NCI-H1092 (cell line): ENCODE measurements at places on chromosomes 7 and 10.

GRCh38 chr7:96093435-96093834 is 228.5 kb downstream of the SLC25A13 start:
- no peak for DNase-seq

GRCh38 chr7:45721686-45722598 is 147.8 kb downstream of the ADCY1 start:
- peak; percentile 12 for DNase-seq

DNA sequence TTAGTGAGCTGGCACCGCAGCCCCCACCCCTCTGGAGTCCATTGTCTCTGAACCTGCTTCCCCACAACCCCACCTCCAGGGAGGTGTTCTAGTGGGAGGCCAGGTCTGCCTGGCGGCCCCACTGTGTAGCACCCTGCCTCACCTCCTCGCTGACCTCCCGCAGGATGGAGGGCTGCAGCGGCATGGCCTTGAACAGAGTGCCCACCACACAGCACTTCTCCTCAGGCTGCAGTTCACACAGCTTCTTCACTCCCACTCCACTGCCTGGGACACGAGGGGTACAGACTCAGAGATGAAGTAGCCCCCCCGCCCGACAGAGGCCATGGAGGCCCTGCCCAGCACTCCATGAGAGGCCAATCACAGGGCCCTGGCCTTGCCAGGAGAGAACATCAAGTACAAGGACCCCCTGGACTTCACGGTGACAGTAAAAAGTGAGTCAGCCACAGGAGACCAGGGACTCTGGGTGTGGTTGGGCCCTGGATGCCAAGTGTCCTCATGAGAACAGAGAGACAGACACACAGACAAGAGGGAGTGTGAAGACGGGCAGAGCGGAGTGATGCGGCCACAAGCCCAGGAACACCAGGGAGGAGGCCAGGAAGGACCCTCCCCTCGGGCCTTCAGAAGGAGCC is 5.4 kb downstream of the POLD2 start:
- DNase-seq = no peak

GRCh38 chr7:51802718-51803117 is 486.1 kb upstream of the COBL start:
- DNase-seq = no peak

DNA sequence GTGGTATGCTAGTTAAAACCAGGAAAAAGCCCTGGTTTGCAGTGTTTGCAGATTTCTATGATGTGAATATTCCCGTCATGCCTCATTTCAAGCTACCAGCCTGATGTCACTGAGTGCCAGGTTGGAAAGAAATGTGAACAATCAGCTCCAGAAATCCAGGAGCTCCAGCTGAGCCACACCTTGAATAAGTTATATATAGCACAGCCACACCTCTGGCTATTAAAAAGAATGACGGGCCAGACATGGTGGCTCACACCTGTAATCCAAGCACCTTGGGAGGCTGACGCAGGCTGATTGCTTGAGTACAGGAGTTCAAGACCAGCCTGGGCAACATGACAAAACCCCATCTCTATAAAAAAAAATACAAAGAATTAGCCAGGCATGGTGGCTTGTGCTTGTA is 18.7 kb upstream of the SLF2 start:
- DNase-seq = no peak

DNA sequence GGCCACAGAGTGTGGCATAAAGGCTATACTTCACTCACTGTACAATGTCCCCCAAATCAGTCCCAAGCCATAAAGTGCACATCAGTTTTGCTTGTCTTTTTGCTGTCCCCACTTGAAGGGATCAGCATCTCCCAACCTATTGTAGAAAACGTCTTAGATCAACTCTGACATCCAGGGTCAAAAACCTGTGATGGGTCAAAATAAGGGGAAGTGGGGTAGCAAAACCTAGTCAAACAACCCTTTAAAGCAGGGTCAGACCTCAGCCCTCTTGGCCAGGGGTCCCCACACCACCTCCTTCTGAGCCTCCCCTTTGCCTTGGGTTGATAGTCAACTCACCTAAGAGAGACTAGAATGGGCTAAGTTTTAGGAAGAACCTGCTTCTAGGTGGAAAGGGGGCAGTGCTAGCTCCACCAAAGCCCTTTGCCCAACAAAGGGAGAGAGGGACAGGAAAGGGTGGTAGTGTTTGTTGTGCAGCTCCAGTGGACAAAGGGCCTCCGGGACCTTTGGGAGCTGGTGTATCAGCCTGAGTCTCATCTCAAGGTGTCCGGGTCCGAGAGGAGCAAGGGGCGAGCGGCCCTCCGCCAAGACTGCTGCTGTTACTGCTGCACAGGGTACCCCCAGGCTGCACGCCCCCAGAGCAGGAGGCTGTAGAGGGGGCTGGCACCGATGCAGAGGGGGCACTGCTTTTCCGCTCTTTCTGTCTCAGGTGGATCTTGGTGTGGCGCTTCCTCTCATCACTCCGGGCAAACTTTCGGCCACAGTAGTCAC is 3.3 kb downstream of the EGR2 start:
- no peak for DNase-seq

DNA sequence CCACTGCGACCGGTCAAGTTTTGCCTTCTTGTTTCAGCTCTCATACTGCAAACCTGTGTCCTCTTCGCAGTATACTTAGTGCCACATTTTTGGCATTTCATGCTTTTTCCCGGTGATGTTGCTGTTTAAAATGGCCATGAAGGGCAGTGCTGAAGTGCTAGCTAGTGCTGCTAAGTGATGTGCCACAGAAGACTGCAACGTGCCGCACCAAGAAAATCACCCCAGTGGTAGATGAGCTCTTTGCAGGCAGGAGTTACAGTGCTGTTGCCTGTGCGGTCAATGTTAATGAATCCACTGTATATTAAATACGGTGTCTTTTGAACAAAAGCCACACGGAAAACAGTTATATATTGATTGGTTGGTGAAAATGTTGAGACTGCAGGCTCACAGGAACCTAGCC is 120.3 kb downstream of the ANLN start:
- no peak for DNase-seq

DNA sequence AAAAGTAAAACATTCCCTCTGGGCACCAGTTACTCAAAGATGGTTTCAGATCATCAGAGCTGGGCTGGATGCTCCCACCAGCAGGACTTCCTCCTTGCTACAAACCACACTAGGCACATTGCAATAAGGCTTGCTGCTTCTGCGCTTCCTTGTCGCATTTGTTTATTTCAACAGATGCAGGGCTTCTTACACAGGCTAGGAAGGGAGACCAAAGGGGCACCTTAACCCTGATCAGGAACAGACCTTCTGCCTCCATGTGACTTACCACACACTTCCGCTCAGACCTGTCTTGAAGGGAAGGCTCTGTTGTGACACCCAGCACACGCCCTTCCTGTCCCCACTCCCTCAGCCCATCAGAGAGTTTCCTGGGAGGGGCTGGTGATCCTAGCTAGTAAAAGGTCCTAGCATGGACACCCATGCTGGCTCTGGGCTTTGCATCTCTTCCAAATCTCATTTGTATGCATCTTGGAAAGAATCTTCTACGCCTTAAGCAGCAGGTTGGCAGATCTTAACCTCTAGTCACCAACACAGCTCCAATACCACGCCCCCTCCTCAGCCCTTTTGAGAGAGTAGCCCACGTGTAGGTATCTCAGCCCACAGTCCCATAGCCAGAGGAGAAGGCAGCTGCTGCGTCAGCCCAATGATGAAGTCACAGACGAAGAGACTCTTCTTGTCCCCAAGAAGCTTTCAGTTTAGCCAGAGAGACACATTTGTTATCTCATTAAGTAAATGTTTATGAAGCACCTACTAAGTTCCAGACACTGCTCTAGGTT is 47.1 kb upstream of the SVIL start:
- DNase-seq = no peak
